Thymus (tissue), 14 donors: ENCODE measurements at places on chromosomes 2 and 18. TPM values are rescaled to one million over a fixed set of nuclear protein-coding genes. Genes with fewer than 3 reads are reported as not detected.

The RGPD4 gene
- polyA plus RNA-seq: 0.05 TPM

The DTNA gene
- 2.9 TPM for polyA plus RNA-seq

The DLGAP1 gene
- polyA plus RNA-seq: 0.41 TPM

The FBXO15 gene
- 9.5 TPM for polyA plus RNA-seq

The SAG gene
- polyA plus RNA-seq: 0.32 TPM

The GPR155 gene
- polyA plus RNA-seq: 2.1 TPM

The GPR39 gene
- 1.0 TPM for polyA plus RNA-seq

The TDRD15 gene
- 0.07 TPM for polyA plus RNA-seq

DNA sequence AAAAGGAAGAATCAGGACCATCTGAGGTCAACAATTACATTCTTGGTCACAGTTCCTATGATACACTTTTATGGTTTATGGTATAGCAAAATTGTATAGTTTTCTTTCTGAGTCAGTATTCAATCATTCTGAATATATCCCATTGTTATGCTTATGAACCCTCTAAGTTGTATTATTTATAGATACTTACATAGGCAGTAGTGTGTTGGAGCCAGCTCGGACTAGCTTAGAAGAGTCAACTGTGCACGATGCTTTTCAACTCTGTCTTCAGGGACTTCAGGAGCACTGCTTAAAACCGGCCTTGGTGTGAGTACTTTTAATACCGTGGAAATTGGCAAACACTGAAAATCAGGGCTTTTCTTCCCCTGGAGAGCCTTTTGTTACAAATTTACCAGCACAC is 215.7 kb downstream of the IKZF2 start:
- H3K36me3 ChIP-seq: peaks cover 37% of the 10 kb centered on the region
- no peak overlapping the region for H3K4me3 ChIP-seq
- DNase-seq: no peak
- H3K27ac ChIP-seq: no peak overlapping the region

DNA sequence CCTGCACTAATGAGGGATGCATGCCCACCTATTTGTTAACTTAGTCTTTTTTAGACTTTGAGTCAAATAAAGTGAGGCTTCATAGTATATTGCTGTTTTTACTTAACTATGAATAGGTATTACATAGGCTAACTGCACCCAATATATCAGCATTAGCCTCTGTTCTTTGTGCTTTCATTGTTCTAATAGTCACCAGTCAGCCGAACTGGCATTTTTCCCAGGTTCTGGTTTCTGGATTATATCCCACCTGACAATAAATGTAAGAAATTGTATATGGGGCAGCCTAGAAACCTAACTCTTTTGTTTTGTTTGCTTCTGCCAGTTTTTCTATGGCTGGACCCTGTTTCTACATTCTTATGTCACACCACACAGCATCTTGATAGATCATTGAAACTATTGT is 1672.4 kb upstream of the LRRTM1 start:
- no peaks in the 10 kb centered on the region for H3K27me3 ChIP-seq
- DNase-seq: no peak
- H3K4me3 ChIP-seq: no peak overlapping the region
- H3K4me1 ChIP-seq: no peaks in the 10 kb centered on the region
- no peaks in the 10 kb centered on the region for H3K36me3 ChIP-seq

GRCh38 chr18:68152770-68153169 is 562.1 kb downstream of the TMX3 start:
- H3K4me1 ChIP-seq: no peaks in the 10 kb centered on the region
- no peak overlapping the region for H3K4me3 ChIP-seq
- no peak for DNase-seq
- H3K36me3 ChIP-seq: no peaks in the 10 kb centered on the region
- H3K27ac ChIP-seq: no peak overlapping the region

- no peak overlapping the region for H3K27ac ChIP-seq
- no peaks in the 10 kb centered on the region for H3K27me3 ChIP-seq
- H3K36me3 ChIP-seq: no peaks in the 10 kb centered on the region
- H3K4me3 ChIP-seq: no peak overlapping the region
- no peaks in the 10 kb centered on the region for H3K4me1 ChIP-seq
These were observed 133.1 kb upstream of the CRIM1 start for GRCh38 chr2:36222485-36222884.

DNA sequence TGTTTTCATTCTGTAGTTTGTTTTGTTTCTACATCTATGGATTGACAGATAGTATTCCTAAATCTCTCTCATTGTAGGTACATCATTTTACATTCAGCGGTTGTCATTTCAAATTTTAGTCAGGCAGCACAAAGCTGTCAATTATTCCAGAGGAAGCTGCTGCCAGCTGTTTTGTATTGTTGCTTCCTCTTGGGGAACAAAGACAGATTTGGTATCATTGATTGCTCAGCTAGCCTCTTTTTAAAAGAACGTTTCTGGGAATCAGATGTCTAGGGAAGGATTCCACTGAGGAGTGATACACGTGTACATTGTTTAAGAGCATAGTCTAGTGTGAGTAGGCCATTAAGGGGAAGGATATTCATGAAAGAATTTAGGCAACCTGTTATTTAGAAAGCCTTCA is 145.8 kb downstream of the AGPS start:
- DNase-seq: no peak
- no peaks in the 10 kb centered on the region for H3K4me1 ChIP-seq
- no peaks in the 10 kb centered on the region for H3K36me3 ChIP-seq
- H3K4me3 ChIP-seq: no peak overlapping the region
- no peaks in the 10 kb centered on the region for H3K27me3 ChIP-seq
- H3K27ac ChIP-seq: no peak overlapping the region

DNA sequence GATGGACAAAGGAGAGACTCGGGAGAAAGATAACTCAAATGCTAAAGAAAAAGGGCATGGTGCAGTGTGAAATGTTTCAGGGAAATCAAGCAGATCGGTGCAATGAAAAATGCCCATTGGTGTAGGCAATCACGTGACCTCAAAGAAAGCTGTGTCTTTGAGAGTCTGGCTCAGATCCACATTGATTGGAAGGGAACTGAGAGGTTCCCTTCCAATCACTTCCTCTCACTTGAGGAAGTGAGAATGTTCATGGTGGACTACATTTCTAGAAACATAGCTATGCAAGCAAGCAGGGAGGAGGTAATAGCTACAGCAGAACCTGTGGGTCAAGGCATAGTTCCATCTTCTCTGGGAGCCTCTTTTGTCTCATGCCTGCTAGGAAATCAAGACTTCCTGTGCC is 187.4 kb downstream of the LPIN1 start:
- DNase-seq: no peak
- H3K27me3 ChIP-seq: no peaks in the 10 kb centered on the region
- H3K4me1 ChIP-seq: no peaks in the 10 kb centered on the region
- no peak overlapping the region for H3K4me3 ChIP-seq

- H3K27ac ChIP-seq: no peak overlapping the region
- no peak overlapping the region for H3K4me3 ChIP-seq
- H3K4me1 ChIP-seq: no peaks in the 10 kb centered on the region
- H3K27me3 ChIP-seq: no peaks in the 10 kb centered on the region
- H3K36me3 ChIP-seq: no peaks in the 10 kb centered on the region
- DNase-seq: no peak
These were observed 11.2 kb upstream of the CYP27C1 start for GRCh38 chr2:127231130-127231865.

GRCh38 chr2:7943446-7943845 is 738.4 kb upstream of the ID2 start:
- no peaks in the 10 kb centered on the region for H3K4me1 ChIP-seq
- no peaks in the 10 kb centered on the region for H3K36me3 ChIP-seq
- H3K4me3 ChIP-seq: no peak overlapping the region
- DNase-seq: no peak

DNA sequence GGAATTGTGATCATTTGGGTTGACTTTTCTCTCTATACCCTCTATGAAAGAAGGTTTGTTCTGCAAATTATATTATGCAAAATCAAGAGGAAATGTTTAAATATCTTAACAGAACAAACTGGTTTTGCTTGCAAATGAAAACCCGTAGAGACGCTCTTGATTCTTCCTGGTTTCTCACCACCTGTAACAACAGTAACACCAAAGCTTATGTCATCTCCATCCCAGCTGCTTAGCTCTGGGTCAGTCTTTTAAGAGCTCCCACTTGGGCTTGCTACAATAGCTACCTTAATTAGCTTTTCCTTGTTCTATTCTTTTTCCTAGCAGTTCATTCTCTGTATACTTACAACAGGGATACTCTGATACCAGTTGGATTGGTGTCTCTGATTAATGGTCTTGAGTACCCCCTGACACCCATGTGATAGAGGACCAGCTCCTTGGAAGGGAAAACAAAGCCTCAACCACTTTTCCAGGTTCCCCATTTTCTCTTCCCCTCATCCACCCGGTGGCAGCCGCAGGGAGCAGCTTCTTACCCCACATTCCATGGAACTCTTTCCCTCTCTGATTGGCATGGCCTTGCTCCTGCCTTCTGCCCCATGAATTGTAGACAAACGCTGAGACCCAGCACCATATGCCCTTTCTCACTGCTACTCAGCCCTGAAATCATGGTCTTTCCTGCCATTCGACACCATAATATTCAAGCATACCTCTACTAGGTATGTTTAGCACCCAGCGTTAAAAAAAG is 27.7 kb downstream of the TMEM182 start:
- DNase-seq: no peak
- H3K4me3 ChIP-seq: no peak overlapping the region
- no peaks in the 10 kb centered on the region for H3K36me3 ChIP-seq
- H3K4me1 ChIP-seq: no peaks in the 10 kb centered on the region
- H3K27me3 ChIP-seq: no peaks in the 10 kb centered on the region
- no peak overlapping the region for H3K27ac ChIP-seq

- no peaks in the 10 kb centered on the region for H3K27me3 ChIP-seq
- H3K27ac ChIP-seq: no peak overlapping the region
- DNase-seq: no peak
- peaks cover 29% of the 10 kb centered on the region for H3K4me1 ChIP-seq
- H3K4me3 ChIP-seq: no peak overlapping the region
- peaks cover 68% of the 10 kb centered on the region for H3K36me3 ChIP-seq
These were observed 62.8 kb downstream of the LDLRAD4 start for GRCh38 chr18:13281406-13281805.

GRCh38 chr2:29480426-29480825 is 365.2 kb downstream of the CLIP4 start:
- DNase-seq: no peak
- H3K27me3 ChIP-seq: no peaks in the 10 kb centered on the region
- H3K4me3 ChIP-seq: no peak overlapping the region
- no peaks in the 10 kb centered on the region for H3K4me1 ChIP-seq
- no peaks in the 10 kb centered on the region for H3K36me3 ChIP-seq

DNA sequence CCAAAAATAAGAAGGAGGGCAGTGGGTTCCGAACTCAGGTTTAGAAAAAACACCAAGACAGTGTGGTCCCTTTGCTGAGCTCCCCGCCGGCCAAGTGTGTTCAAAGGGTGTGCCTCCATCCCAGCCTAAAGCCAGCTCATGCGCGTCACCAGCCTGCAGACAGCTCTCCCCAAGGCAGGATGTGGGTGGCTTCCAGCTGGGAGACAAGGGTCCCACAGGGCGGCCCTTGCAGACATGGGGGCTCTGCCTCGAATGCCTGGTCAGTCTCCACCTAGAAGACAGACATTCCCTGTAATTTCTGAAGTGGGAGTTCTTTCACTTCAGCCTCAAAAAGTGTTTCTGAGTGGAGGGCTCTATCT is 135.8 kb upstream of the GPC1 start:
- no peaks in the 10 kb centered on the region for H3K27me3 ChIP-seq
- no peak for DNase-seq
- no peak overlapping the region for H3K4me3 ChIP-seq
- no peaks in the 10 kb centered on the region for H3K36me3 ChIP-seq

DNA sequence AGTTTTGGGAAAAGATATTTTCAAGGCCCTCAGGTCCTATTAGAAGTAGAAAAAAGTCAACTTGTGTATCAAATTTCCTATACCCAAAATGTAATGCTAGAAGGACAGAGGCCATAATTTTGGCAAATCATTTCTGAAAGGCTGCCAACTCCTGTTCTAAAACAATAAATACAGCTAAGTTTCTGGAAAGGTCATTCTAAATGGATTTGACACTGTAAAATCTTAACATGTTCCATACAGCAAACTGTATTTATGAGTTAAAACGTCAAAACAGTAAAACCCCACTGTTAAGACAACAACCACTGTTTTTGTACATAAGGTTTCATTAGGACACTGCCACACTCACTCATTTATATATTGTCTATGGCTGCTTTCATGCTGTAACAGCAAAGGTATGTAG is 9.7 kb downstream of the FAM98A start:
- no peaks in the 10 kb centered on the region for H3K4me1 ChIP-seq
- no peak for DNase-seq
- no peaks in the 10 kb centered on the region for H3K27me3 ChIP-seq
- peaks cover 41% of the 10 kb centered on the region for H3K36me3 ChIP-seq
- H3K4me3 ChIP-seq: no peak overlapping the region
- no peak overlapping the region for H3K27ac ChIP-seq

GRCh38 chr18:10010611-10011015 is 96.8 kb downstream of the VAPA start:
- no peaks in the 10 kb centered on the region for H3K27me3 ChIP-seq
- H3K4me1 ChIP-seq: no peaks in the 10 kb centered on the region
- H3K36me3 ChIP-seq: no peaks in the 10 kb centered on the region
- H3K27ac ChIP-seq: no peak overlapping the region
- no peak overlapping the region for H3K4me3 ChIP-seq
- no peak for DNase-seq

- H3K27ac ChIP-seq: no peak overlapping the region
- H3K27me3 ChIP-seq: no peaks in the 10 kb centered on the region
- no peaks in the 10 kb centered on the region for H3K4me1 ChIP-seq
- DNase-seq: no peak
- H3K4me3 ChIP-seq: no peak overlapping the region
These were observed 80.3 kb downstream of the RTN4 start for GRCh38 chr2:54969940-54970338.

DNA sequence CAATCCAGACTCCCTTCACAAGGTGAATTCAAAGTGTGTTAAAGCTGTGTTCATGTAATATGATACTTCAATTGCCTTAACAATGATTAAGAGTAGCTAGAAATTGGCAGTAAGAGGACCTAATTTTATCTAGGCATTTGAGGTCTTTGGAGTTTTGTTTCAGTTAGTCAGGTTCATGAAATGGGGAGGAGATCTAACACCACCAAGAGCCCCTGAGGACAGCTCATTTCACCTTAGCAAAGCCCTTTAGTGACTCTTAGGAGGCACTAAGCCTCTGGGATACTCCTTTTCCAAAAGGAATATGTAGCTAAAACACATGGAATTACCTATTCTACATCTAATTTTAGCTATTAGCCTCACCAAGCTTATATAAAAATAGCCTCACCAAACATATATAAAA is 716.5 kb upstream of the RAB6C start:
- no peaks in the 10 kb centered on the region for H3K4me1 ChIP-seq
- H3K36me3 ChIP-seq: no peaks in the 10 kb centered on the region
- no peak overlapping the region for H3K4me3 ChIP-seq
- H3K27me3 ChIP-seq: no peaks in the 10 kb centered on the region
- DNase-seq: no peak

DNA sequence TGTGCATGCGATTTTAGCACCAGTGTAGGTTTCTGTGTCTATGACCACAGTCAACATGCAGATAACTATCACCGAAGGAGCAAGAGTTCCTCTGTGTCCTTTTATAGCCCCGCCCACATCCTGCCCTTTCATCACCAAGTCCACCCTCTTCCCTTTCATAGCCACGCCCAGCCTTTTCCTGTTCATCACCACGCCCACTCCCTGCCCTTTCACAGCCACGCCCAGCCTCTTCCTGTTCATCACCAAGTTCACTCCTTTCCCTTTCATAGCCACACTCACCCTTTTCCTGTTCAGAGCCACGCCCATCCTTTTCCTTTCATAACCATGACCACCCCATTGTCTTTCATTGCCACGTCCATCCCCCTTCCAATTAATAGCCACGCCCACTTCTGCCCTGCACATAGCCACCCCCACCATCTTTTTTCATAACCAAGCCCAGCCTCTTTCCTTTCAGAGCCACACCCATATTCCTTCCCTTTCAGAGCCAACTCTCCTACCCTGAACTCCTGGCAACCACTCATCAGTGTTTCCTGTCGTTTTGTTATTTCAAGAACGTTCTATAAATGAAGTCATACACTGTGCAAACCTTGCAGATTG is 273.9 kb downstream of the MYT1L start:
- no peaks in the 10 kb centered on the region for H3K36me3 ChIP-seq
- H3K27me3 ChIP-seq: no peaks in the 10 kb centered on the region
- no peak overlapping the region for H3K4me3 ChIP-seq
- no peak for DNase-seq
- no peaks in the 10 kb centered on the region for H3K4me1 ChIP-seq
